ENCODE measurements at places on chromosomes 7 and 10. TPM values are rescaled to one million over a fixed set of nuclear protein-coding genes. Genes with fewer than 3 reads are reported as not detected.

DNA sequence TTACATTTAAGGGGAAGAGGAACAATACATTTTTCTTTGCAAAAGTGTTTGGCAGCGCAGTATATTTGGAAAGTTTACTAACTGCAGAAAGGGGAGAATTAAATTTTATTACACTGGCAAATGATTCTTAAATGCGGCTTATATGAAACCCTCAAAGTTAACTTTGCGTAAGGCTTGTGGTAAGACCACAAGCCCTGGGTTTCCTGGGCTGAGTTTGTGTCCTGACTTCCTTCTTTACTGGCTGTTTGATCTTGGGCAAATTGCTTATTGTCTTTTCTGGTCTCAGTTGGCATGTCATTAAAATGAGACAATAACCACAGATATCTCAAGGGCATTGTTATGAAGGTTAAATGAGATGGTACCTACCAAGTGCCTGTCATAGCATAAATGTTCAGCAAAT lies 106.8 kb downstream of the GLRX3 start:
- DNase-seq = no peak

ANKRD7 gene
- not detected for total RNA-seq

ZSWIM8 gene
- 117 TPM for total RNA-seq

CCL26 gene
- total RNA-seq = 1.2 TPM

DNA sequence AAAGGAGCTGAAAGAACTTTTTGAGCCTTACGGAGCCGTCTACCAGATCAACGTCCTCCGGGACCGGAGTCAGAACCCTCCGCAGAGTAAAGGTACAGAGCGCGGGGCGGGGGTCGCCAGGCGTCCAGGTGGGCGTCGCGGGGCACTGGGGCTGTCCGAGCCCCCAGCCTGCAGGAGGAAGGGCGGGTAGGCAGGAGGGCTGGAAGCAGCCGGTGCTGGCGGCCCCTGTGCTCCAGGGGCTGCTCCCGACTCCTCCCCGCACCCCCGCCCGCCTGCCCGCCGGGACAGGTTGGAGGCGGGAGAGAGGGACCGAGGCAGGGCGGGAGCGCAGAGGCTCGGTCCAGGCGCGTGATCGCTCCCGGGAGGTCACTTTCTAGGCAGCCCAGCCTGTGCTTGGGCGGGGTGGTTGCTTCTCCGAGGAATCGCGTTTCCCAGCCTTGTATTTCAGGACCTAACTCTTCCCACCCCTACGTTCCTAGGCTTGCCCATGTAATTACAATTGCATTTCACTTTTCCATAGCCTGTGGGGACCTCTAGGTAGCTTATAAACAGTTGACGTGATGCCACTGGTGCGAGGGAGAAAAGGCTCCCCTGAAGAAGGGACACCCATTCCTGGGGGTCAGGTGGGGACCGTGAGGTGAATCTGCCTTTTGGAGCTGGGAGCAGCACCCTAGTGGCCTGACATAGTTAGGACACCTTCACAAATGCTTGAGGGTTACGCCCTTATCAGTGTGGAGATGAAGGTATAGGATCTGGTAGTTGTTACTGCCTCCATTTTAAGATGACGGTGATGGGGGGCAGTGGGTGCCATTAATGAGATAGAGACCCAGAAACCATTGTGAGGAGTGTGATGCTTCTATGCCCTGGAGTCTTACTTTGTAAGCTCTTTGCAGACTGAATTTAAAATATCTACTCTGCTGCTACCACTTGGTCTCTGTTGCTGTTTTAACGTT lies 148.2 kb downstream of the CELF2 start:
- peak; percentile 77 for DNase-seq

- DNase-seq = peak; percentile 68
Measured at GRCh38 chr10:5775685-5776084, 37.5 kb downstream of the GDI2 start.

DLG5 gene
- 19.3 TPM for total RNA-seq

- DNase-seq = no peak
Measured at GRCh38 chr10:99938563-99938962, 71.2 kb downstream of the DNMBP start.

DNA sequence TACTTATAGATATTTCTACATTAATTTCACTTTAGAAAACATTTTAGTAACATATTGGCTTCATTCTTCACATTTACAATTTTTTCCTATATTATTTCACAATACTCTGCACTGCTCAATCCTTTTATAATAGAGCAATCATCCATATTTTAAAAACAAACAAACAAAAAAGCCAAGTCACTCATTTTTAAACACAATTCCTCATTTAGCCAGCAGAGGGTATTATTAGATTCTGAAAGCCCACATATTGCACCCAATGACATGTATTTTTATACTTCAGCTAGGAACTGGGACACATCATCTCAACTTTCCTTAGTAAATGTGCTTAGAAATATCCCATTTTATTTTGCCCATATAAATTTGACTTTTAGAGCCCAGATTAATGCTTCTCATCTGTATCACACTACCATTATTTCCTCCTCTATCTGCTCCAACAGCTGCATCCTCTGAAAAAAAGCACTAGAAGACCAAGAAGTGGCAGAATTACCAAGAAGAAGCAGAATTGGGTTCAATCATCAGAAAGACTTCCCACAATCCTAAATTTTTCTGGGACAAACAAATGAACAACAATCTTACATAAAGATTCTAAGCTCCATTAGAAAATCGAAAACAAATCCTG lies 29.5 kb downstream of the CTNNA3 start:
- DNase-seq = no peak

- DNase-seq = no peak
Measured at GRCh38 chr7:5528815-5529442, 105.3 kb upstream of the TNRC18 start.

GRCh38 chr7:102472126-102473041 lies 6.3 kb downstream of the POLR2J start:
- no peak for DNase-seq

DNA sequence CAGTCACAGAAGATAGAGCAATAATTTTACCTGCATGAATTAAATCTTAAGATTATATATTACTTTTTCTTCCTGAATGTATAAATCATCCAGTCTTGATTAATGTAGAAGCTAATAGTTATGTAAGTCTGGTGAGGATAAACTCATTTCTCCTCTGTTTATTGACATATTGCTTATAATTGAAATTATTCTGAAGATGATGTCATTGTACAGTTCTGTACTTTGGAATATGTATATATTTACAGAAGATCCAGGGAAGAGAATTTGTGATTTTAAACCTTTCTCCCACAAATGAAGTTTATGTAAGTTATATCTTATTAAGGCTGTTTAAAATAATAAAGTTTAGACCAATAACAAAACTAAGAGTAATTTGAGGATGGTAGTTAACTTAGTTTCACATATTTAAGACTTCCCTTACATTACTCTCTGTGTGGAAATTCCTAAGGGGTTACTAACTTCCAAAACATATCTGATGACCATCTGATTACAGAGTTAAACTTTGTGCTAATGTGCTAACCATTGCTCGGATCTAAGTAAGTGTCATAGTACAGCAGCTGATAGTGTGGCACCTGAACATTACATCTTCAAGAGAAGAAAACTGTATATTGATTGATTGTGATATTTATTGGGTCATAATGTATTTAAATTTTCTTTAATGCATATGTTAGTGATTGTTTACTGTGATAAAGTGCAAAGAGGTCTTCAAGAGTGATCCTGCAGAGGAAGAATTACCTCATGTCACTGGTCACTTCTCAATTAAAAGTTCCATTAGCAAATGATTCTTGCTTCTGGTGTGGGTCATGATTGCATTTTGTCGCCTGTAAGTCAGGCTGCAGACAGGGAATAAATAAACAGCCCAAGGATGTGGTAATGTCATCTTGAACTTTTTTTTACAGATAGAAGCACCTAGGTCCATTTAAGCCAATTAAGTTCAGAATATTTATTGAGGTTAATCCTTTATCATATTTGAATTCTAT lies 96.9 kb downstream of the UBE3C start:
- DNase-seq = no peak

ZC3HAV1 gene
- 36.0 TPM for total RNA-seq

GHITM gene
- total RNA-seq = 117 TPM

DNA sequence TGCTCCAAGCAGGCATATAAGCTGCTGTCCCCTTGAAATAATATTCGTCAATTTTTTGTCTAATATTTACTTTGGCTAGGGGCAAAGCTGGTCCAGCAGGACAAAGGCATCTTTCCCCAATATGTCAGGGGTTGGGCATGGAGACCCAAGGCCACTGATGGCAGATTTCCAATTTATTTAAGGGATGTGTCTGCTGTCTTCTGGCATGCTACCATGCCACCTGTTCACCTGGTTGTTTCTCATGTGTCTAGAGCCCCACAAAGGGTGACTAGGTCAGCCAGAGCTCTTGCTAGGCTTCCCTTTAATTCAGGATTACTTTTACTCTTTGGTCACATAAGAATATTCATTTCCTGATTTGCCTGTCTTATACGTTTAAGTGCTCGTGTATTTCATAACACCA lies 22.1 kb upstream of the SYPL1 start:
- DNase-seq = no peak

WAC gene
- 122 TPM for total RNA-seq

DNA sequence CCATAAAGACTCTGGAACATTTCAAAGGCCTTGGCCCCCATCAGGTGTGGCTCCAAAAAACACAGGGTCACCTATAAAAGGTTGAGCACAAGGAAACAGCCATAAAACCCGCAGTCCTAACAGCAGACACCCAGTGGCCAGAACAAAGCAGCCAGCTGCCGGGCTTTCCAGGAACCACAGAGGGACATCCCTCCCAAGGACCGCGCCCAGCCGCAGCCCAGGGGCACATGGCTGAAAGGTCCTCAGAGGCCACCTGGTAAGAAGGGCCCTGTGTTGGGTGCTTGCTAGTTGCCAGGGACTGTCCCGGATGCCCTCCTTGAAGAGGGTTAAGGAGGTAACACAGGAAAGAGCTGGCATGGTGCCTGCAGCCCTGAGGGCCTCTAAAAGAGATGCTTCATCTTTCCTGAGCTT lies 32.7 kb downstream of the KCNMA1 start:
- DNase-seq = no peak

- no peak for DNase-seq
Measured at GRCh38 chr7:144384555-144385245, 18.8 kb downstream of the NOBOX start.

DNA sequence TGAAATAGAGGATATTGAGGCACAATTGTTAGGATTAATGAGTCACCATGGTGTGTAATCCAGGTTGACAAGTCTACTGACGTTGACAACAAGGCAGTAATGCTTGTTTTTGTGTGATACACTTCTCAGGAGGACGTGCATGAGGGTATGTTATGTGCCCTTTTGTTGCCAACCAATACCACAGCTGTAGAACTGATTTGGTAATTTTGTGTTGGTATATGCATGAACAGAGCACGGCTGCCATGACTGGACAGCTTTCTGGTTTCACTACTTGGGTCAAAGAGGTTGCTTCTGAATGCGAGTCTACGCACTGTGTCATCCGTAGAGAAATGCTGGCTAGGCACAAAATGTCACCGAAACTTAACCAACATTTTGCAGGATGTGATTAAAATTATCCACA lies 32.9 kb downstream of the PHTF2 start:
- no peak for DNase-seq

- no peak for DNase-seq
Measured at GRCh38 chr7:33050535-33051318, 11.8 kb downstream of the NT5C3A start.

NPTX2 gene
- total RNA-seq = 2.1 TPM

DNA sequence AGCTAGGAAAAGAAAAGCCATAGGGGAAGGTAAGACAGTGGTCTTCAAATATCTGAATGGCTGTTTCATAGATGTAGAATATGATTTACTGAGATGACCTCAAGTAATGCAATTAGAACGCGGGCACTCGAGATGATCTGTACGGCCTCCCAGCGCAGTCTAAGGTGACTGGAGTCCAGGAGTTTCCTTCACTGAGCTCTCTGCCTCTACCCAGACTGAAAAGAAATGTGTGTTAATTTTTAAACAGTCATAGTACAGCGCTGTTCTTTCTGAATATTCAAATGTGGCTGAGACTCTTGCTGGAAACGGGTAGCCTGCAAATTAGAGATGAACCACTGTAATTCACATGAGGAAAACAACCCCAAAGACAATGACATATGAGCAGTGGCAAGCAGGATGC lies 562.4 kb upstream of the AUTS2 start:
- no peak for DNase-seq

NFE2L3 gene
- 4.1 TPM for total RNA-seq

GRCh38 chr7:22675421-22675820 lies 51.6 kb upstream of the IL6 start:
- no peak for DNase-seq

GSTO2 gene
- total RNA-seq = 9.1 TPM

DNA sequence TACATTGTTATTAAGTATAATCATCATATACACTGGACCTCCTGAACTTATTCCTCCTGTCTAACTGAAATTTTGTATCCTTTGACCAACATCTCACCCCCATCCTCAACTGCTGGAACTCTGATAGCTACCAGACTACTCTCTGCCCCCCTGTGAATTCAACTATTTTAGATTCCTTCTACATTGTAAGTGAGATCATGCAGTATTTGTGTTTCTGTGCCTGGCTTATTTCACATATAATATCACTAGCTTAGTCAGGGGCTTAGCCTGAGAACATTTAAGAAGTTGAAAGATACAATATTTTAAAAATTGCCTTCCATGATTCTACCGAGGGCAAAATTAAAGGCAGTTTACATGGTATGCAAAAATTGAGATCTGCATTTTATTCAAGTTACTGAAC lies 26.9 kb downstream of the STAMBPL1 start:
- no peak for DNase-seq

ITGB8 gene
- total RNA-seq = 4.6 TPM

- DNase-seq = no peak
Measured at GRCh38 chr10:94008526-94008925, 14.8 kb downstream of the PLCE1 start.

DNA sequence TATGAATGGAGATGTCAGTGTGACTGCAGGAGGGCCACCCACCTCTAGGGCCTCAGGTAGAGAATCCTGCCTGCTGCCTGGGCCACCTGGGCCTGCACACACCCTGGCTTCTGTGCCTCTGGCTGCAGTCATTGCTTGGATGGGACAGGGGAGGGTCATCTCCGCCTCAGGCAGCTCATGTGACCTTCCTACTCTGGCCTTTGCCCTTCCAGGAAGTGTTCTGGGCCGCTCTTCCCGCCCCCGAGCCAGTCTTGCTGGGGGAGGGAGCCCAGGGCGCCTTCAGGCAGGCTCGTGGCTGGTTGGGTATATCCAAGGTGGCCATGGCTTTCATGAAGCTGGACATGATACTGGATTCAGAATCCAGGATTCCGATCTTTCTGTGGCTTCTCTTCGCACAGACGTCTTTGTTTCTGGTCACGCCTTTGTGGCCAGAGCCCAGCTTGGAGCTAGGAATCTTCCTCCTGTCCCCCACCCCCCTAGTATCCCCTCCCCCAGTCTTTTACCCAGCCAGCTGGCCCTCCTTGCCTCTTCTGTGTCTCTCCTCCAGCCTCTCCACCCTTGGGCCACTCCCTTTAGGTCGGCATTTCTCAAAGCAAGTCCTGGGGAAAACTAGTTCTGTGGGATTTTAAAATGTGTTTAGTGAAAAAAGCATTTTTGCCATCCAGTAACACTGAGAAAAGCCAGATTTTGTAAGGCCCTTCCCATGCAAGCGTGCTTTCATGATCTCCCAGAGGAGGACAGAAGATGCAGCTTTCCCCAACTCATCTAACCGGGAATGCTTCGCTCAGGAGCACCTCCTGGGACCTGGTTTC lies 119.6 kb downstream of the ZMIZ1 start:
- peak; percentile 81 for DNase-seq
